ENCODE measurements at places on chromosomes 7 and 10.

DNA sequence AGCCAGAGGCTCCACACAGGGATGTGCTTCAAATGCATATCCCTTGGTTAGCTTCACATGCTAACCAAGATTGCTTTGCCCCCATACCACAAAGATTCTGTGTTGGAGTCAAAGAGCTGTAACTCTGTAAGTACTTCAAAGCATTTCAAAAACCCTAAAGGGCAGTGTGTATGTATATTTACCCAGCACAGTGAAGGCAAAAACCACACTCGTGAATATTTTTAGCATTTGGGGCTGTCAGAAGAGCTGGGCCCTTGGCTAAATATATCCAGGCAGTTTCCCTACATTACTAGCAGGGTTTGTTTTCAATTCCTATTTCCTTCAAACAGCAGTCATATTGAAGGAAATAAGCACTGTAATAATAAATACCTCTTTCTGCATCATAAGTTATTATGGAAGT lies 84.2 kb upstream of the STEAP1B start:
- H3K27ac ChIP-seq: no peak overlapping the region
- peaks cover 8% of the 10 kb centered on the region for H3K4me1 ChIP-seq
- H3K36me3 ChIP-seq: no peaks in the 10 kb centered on the region

- no peaks in the 10 kb centered on the region for H3K36me3 ChIP-seq
- no peak for DNase-seq
- no peak overlapping the region for H3K4me3 ChIP-seq
- no peaks in the 10 kb centered on the region for H3K4me1 ChIP-seq
- peaks cover 6% of the 10 kb centered on the region for H3K27me3 ChIP-seq
These were observed 14.9 kb upstream of the PDK4 start for GRCh38 chr7:95611224-95611623.

DNA sequence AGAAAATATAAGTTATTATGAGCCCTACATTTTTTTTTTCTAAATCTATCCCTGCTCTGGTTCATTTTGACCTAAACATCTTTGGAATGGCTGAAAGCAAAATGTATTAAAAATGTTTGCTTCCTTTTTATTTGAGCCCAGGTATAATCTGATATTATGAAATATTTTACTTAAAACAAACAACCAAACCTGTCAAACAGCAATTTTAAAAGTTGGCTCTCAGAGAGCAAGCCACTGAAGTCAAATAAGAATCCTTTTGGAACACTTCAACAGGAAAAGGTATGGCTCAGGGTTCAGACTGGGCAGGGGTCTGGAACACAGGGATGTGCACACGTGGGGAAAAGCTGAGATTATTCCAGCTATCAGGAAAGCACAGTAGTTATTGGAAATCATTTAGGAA lies 782.9 kb downstream of the CCSER2 start:
- H3K36me3 ChIP-seq: no peaks in the 10 kb centered on the region
- no peak overlapping the region for H3K27ac ChIP-seq
- no peak overlapping the region for H3K4me3 ChIP-seq
- H3K4me1 ChIP-seq: no peaks in the 10 kb centered on the region
- no peak for DNase-seq

DNA sequence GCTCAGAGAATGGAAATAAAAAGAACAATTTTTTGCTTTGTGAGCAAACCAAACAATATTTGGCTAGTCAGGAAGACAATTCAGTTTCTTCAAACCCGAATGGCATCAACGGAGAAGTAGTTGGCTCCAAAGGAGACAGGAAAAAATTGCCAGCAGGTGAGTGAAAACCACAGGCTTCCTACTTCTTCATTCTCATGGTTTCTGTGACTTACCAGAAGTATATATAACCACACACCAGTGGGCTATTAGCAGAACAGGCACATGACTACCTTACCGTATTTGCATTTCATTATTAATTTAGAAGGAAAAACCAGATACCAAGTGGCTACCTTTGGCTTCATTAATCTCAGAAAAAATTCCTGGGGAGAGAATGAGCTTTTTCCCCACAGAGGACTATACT lies 8.8 kb downstream of the TDRD1 start:
- H3K27ac ChIP-seq: no peak overlapping the region
- peaks cover 36% of the 10 kb centered on the region for H3K27me3 ChIP-seq
